Activated CD4-positive, alpha-beta T cell treated with anti-CD3 and anti-CD28 coated beads, Interleukin-10, Interleukin-2, amounts not matched to agents 100 ng/mL and 50 ng/mL, durations not matched to agents 16 hours and 8 hours (primary cell): ENCODE measurements at places on chromosomes 2 and 18.
A peak's percentile ranks its signal among the peaks of the same experiment; 100 is the strongest.

GRCh38 chr2:63610525-63610924, 21.8 kb downstream of the MDH1 start:
- no peak for DNase-seq

- DNase-seq, result peak; percentile 41
Measured at GRCh38 chr2:108565778-108566375, 31.6 kb downstream of the LIMS1 start.

- no peak for DNase-seq
Measured at GRCh38 chr18:74389171-74389927, 67.8 kb downstream of the DIPK1C start.

- DNase-seq, result no peak
Measured at GRCh38 chr2:224569654-224570053, 15.5 kb downstream of the CUL3 start.

- DNase-seq, result no peak
Measured at GRCh38 chr2:27967076-27967475, 76.5 kb downstream of the BABAM2 start.

GRCh38 chr2:17912266-17912691, 33.8 kb downstream of the KCNS3 start:
- no peak for DNase-seq

DNA sequence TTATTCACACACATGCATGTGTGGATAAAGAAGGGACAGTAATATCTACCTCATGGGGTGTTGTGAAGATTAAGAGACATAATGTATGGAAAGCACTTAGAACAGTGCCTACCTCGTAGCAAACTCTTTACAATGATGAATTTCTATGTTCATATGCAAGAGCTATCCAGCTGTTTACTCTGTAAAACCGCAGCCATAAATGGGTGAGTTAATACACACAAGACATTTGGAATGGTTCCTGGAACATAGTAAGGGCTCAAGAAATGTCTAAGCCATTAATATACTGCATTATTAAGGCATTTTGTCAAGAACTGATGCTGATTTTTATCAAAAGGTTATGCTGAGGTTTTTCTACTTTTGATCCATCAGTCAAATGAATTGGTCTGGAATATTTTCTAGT, 1076.2 kb downstream of the TSN start:
- no peak for DNase-seq

DNA sequence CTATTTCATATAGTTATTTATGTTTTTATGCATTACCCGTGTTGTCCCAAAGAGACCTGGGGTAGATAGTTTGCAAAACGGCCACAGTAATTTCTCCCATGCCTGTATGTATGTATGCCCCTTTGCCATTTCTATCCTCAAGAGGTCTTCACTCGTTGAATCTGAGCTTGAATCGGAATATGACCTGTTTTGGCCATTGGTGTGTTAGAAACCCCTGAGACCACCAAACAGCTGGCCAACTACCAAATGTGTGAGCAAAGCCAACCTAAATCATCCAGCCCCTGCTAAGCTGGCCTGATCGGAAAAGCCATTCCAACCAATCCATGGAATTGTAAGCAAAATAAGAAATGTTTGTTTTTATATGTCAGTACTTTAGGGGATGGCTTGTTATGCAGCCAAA, 23.4 kb upstream of the INO80C start:
- no peak for DNase-seq

DNA sequence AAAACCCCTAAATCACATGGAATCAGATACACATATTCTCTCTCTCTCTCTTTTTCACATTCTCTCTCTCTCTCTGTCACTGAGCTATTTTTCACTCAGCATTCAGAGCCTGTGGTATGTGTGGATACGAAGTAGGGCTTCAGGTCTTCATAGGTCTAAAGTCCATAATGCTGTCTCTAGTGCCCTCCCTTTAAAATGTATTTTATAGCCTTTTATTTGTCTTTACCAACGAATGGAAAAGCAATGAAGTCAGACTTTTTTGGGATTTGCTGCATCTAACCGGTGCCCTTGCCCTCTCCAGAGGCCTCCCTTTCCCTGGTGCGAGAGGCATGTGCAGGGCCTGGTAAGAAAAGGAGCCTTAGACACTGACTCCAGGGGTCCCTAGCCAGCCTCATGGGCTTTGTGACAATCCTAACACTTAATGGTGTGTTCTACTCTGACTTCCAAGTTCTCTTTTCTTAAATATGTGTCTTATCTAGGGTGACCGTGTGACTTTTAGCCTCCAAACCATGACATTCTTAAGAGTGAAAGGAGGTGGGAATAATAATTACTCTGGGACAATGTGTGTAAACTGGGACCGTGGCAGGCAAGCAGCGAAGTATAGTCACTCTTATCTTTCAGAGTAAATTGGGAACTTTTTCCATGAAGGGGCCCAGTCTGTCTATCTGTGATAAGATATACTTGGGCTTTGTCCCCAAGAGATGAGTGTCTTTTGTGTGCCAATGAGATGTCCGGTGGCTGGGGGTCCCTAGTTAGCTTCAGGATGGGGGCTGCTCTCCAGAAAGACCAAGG, 101.1 kb downstream of the B3GNT2 start:
- DNase-seq, result no peak

DNA sequence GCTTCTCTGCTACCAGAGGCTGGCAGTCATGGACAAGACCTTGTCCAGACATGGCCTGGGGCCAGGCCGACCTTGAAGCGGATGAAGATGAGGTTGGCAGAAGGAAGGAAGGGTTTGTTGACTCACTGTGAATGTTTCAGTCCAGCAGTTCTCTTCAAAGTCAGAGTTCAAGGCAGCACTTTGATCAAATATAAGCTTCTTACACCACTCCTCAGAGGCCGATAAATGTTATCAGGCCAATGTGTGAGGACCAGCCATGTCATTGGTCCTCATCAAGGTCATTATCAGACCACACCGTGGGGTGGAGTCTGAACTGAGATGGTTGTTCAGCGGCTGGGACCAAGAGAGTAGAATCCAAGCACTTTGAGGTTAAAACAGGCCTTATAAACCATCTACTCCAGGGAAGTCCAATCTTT, 35.5 kb downstream of the QPCT start:
- no peak for DNase-seq

- no peak for DNase-seq
Measured at GRCh38 chr2:149648282-149649030, 60.9 kb upstream of the MMADHC start.

DNA sequence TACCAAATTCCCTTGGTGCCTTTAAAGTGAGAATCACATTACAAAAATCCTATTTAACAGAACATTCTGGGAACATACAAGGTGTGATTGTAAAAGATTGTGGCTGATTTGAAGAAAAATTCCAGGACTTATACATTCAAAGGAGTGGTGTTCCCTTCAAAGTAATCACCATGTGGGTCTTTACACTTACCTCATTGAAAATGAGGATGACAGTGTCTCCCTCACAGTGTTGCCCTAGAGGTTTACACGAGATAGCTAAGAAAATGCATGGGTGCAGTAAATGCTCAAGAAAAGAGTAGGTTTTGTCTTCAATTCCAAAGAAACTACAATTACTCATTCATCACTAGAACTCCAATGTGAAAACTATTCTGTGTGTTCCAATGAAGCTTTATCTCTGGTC, 331.5 kb downstream of the SLC4A3 start:
- DNase-seq, result no peak

DNA sequence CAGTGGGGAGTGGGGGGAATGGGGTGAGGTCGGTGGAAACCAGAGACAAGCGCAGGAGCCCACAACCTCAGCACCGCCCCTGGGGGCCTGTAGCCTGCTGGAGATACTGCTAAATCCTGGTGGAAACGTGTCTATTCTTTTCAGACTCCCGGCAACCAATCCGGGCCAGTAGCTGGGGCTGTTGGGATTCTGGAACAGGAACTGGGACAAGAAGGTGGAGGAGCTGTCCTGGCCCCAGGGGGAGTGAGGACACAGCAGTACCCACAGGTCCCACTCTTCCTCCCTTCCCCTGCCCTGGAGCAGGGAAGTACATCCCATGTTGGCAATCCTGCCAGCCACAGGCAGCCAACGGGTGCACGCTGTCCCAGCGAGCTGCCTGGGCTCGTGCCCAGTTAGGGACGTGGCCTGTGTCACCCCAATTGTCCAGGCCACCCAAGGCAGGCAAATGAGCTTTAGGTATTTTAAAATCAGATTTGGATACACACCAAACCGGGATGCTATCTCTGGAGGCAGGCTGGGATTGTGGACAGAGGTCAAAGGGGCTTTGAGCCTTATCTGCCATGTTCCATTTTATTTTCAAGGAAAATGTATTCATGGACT, 51.8 kb downstream of the HS1BP3 start:
- DNase-seq, result no peak

GRCh38 chr18:42583283-42583731, 532.2 kb downstream of the RIT2 start:
- no peak for DNase-seq
